ENCODE measurements at places on chromosomes 11 and 22.

- no peak for DNase-seq
Measured at GRCh38 chr11:30270671-30271070, 39.9 kb downstream of the FSHB start.

GRCh38 chr22:28703436-28703835 lies 23.8 kb upstream of the TTC28 start:
- DNase-seq: no peak

- no peak for DNase-seq
Measured at GRCh38 chr22:22938672-22939587, 51.3 kb downstream of the IGLL5 start.

- DNase-seq: no peak
Measured at GRCh38 chr11:45285930-45286632, at the start of gene SYT13. SYT13 (minus strand) TSS chr11:45286341; CDS start chr11:45286207, 134 bp downstream.

DNA sequence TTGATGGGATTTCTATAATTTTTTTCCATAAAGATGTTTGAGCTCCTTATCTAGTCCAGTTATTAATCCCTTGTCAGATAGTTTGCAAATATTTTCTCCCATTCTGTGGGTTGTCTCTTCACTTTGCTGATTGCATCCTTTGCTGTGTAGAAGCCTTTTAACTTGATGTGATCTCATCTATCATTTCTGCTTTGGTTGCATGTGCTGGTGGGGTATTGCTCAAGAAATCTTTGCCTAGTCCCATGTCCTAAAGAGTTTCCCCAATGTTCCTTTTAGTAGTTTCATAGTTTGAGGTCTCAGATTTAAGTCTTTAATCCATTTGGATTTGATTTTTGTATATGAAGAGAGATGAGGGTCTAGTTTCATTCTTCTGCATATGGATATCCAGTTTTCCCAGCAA lies 1.7 kb upstream of the IL2RB start:
- DNase-seq: no peak

DNA sequence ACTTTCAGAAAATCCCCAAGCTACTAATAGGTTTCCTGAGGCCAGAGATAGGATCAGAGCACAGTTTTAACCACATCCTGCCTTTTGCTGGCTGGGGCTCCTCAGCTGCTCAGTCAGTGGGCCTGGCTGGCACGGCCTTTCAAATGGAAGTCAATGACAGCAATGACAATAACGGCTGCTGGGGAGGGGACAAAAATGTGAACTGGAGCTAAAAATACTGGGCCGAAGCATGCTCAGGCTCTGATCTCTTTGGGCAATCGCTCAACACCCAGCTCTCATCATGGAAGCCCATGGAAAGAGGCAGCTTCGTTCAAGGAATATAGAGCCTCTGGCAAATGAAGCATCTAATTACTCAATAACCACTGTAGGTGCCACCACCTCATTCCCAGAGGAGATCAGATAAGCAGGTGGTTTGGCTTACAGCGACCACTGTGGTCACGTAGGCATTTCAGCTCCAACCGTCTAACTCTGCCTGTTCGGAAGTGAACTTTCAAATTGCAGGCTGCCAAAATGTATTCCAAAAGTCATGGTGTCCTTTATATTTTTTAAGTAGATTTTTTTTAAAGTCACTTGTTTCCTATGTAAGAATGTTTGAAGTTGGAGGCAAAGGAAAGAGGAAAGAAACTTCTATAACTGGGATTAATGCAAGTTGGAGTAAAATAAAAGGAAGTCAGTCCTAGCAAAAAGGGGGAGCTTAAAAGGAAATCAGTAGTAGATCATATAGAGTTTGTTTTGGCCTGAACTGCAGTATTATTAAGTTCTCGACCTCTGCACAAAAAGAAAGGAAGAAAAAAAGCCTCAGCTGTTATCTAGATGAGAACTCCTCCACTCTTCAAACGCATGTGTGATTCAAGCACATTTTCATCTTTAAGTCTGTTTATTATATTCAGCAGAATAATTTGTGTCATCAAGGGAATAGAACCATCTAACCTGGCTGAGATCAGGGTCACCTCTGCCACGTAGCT lies 14.1 kb downstream of the WT1 start:
- peak; percentile 23 for DNase-seq

- DNase-seq: peak; percentile 93
Measured at GRCh38 chr22:38868886-38869381, 3.1 kb downstream of the CBX6 start.
